ENCODE measurements at places on chromosomes 12 and 14.

- DNase-seq, result no peak
Measured at GRCh38 chr12:22656831-22657230, 31.9 kb downstream of the ETNK1 start.

DNA sequence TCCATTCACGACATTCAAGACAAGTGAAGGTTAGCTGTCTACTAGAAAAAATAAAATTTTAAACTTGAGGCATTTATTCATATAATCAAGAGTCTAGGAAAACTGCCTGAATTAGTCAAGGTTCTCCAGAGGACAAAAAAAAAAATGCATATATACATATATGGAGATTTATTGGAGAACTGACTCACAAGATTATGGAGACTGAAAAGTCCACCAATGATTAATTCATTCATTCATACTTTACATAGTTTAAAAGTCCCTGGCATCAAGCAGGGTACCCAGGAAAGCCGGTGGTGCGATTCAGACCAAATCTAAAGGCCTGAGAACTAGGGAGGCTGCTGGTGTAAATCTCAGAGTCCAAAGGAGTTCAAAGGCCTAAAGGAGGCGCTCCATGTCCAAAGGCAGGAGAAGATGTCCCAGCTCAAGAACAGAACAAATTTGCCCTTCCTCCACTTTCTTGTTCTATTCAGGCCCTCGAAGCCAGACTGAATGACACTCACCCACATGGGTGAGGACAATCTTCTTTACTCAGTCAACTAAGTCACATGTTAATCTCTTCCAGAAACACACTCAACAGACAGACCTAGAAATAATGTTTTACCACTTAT lies 64.3 kb downstream of the ANKS1B start:
- DNase-seq, result no peak

- DNase-seq, result no peak
Measured at GRCh38 chr12:26334621-26335124, 139.3 kb downstream of the SSPN start.

DNA sequence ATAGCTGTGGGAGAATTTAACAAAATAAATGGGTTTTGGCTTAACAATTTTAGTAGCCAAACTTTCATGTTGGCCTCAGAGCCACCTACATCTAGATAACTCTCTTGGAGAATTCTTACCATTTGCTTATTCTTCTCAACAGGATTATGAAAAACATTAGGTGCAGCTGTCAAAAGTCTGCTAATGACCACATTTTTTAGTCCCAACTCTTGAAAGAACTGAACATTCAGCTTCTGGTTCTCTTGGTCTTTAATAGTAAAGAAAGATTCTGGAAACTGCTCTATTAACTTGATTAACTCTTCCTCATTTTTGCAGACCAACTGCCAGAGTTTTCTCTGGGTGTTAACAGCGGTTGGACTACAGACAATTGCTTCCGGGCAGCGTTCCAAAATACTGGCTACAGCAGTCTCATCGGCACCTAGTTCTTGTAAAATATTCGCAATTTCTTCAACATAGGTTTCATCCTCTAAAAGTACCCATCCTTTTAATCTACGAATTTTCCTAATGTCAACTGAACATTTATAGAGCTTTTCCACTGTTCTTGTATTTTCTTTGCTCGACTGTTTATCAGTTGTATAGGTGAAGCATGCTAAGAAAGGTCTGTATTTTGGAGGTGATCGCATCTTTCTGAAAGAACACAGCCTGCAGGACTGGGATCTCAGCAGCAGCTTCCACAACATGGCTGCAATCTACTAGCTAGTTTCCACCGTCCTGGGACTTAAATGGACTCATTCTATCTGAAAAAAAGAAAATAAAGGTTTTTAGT lies 8.7 kb downstream of the MTERF2 start:
- DNase-seq, result no peak

GRCh38 chr12:25377469-25378177 lies 126.9 kb upstream of the KRAS start:
- no peak for DNase-seq

GRCh38 chr14:50744231-50744630 lies 76.1 kb upstream of the SAV1 start:
- DNase-seq, result no peak

GRCh38 chr12:79534029-79534867 lies 156.5 kb downstream of the PAWR start:
- DNase-seq, result no peak

DNA sequence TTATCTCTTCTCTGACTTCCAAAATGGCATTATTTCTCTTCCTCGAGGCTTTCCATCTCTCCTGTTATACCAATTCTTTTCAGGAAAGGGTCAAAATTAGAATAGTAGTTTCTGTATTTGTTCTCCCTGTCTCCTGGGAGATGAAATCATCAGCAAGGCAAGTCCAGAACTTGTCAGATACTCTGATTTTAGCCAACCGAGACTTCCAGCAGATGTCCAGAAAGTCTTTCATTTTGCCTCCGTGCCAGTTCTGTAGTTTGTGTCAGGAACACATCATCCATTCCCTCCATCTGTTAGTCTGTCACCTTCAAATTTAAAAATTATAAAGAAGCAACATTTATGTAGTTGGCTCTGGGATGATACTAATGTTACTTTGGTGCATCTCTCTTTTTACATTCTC lies 275.7 kb downstream of the CCDC59 start:
- DNase-seq, result no peak

DNA sequence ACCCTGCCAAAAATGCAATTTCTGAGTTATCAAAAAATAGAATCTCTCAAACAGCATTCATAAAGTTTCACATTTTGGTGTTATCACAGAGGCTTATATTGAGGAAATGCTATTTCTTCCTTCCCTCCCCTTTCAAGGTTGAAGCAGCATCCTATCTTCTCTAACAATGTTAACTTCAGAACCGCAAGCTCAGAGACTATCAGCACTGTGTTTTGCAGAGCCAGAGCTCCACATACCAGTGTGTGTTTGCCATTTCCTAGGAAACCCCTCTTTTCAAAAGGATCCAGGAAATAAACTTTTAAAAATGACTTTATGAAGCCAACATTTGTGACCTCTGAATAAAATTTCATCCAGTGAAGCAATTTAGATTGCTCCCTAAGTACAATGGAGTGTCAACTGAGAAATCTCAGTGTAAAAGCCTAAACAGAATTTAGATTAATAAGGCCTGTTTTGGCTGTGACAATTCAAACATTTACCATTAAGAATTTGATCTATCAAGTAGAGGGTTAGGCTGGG lies 332.6 kb downstream of the NOVA1 start:
- DNase-seq, result no peak

DNA sequence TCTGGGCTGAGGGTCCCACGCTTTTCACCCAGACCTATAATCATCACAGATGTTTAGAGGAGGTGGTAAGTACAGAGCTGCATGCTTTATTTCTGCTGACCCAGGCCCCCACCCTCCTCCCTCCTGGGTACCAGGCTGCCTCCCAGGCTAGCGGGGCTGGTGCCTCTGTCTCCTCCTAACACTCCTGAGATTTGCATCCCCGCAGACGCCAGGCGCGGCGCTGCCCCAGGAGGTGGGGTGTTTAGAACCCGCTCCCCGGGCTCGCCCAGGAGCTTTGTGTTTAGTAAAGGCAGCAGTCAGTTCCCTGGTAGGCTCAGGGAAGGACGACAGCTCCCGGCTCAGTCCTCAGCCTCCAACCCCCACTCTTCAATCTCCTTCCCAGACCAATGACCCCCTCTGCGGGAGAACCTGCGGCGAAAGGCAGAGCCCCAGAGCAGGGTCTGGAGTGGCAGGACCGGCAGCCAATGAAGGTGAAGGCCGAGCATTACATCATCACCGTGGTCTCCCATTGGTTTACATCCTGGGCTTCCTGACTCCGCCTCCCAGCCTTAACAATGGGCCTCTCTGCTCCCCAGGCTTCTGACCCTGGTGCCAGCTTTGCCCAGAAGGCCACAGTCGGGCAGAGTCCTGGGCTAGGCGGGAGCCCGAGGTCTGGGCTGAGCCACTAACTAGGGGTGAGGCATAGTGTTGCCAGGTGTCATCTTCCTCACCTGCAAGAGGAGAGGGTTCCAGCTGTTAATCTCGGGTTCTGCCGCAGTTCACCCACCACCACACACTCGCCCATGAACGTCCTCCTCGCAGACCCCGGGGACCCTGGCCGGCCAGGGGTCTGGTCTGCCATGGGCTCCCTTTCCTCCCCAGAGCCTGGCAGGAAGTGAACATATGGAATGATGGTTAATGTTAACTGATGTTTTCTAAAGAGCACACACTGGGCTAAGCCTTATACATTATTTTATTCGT lies 57.5 kb downstream of the CALM1 start:
- DNase-seq, result no peak

DNA sequence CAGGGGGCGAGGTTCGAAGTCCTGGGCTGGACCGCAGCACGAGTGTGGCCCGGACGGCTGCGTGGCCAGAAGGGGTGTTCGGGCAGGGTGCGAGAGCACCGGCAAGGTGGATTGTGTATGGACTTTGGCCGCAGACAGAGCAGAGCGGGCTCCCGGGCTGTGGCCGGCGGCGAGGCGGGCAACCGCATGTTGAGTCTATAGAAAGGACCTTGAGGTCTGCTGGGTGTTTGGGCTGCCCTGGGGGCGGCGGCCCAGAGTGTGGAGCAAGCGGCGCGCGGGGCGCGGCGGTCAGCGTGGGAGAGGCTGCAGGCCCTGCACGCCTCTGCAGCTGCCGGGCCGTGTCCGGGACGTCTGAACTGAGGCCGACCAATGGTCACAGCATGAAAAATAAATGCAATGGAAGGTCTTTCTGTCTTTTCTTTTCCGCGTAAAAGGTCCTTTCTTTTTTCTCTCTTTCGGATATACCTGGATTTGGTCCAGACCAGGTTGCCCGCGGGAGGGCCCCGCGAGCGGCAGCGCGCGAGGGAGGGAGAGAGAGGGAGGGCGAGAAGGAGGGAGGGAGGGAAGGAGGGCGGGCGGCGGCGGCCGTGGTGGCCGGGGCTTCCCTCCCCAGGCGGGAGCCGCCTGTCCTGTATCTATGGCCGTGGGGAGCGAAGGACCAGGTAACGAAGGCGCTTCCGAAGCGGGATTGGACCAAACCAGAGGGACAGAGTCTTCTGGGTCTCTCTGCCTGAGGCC lies 5.5 kb upstream of the HOXC9 start:
- no peak for DNase-seq

DNA sequence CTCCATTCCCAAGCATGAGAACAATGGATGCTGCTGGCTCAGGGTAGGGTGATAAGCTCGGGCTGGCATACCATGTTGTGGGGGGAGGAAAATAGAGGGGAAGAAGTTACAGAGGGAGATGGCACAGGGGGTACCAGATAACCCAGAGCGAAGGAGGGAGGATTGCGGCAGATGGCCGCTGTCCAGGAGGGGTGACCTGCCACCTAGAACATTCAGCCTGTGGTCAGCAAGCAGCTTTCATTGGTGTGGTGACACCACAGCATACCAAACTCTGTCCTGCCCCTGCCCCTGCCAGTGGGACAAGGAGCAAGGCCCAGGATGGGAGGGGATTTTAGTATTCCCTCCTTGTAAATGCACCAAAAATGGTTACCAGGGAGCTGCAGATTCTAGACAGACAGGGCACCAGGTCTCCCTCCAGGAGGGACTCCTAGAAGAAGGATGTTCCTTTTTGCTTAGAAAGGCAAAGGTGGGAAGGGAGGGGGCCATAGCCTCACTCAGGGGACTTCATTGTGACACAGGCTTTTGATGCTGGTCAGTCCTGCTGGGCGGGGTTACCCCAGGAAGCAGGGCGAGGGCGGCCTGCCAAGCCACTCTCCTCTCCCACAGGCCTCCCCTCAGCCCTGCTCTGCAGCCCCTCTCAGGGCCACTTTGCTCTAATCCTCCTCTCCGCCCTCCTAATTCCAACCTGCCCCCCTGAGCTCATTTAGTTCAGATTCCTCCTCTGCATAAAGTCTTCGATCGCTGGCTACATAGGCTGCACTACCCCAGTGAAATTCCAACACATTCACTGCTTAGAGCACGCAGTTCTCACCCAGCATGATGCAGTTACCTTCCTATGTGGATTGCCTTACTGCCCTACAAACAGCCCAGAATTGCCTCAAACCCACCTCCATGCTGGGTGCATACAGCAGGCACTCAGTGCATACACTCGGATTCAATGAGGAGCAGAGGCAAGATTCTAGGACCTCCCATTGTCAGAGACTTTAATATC lies 36.0 kb upstream of the PLEKHG6 start:
- no peak for DNase-seq

GRCh38 chr14:98219638-98220037 lies 1052.4 kb downstream of the BCL11B start:
- DNase-seq, result no peak

DNA sequence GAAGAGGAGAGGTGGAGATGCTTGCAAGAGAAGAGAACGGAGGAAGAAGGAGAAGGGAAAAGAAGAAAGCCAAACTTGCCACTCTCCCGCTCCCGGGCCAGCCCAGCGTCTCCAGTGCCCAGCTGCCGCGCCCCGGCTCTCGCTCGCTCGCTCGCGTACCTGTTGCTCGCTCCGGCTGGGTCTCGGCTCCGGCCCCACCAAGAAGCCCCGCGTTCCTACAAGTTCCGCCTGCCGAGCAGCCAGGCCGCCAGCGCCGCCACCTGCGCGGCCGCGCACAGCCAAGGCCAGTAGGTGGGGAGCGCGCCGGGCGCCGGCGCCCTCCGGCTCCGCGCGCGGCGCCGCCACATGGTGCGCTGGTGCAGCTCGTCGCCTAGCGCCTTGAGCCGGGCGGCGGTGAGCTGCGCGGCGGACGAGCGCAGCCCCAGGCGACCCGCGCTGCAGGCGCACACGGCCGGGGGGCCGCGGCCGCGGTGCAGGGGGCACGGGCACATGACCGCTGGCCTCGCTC lies 370 bp downstream of the HRK start:
- no peak for DNase-seq

All from activated naive CD4-positive, alpha-beta T cell (primary cell).